ENCODE measurements at places on chromosomes 1 and 21.

GRCh38 chr1:214569357-214570004 is 18.1 kb upstream of the PTPN14 start:
- DNase-seq = no peak

GRCh38 chr1:241551759-241552638 is 19.8 kb downstream of the KMO start:
- DNase-seq = no peak

GRCh38 chr1:207898260-207898659 is 12.7 kb downstream of the CD34 start:
- DNase-seq = no peak

DNA sequence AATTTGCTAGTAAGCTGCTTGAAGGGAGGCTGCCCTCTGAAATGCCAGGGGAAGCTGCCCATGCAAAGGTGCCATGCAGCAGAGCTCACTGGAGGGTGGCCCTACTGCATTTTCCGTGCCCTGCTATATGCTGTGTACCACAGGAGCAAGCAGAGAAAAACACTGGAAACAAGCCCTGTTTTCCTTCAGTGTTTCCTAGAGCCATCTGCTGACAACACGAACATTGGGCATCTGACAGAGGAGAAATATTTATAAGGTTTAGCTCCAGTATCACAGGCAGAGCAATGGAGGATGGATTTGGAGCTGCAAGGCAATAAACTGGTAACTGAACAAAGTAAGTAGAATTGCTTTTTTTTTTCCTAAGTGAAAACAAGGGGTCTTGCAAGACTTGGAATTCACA is 198.4 kb downstream of the USP25 start:
- DNase-seq = no peak

DNA sequence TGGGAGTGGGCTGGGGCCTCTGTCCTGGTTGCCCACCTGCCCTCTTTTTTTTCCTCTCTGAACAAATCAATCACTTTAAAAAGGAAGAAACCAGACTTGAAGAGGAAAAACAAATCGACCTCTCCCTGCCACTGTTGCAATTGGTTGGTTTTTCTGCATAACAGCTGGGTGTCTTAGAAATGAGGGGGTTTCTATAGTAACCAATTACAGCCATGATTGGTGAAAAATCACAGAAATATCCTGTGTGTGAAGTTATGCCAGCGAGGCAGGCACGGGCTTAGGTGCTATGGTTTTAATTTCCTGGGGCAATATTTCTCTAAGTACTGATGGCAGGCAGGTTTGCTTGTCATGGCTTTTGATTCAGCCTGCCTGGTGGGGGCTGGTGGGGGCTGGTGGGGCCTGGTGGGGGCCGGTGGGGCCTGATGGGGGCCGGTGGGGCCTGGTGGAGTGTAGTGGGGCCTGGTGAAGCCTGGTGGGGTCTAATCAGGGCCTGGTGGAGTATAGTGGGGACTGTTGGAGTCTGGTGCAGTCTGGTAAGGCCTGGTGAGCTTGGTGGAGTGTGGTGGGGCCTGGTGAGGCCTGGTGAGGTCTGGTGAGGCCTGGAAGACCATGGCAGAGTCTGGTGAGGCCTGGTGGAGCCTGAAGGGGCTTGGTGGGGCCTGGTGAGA is 54.6 kb downstream of the AJAP1 start:
- no peak for DNase-seq

- DNase-seq = no peak
Measured at GRCh38 chr21:28959367-28960099, 33.1 kb downstream of the LTN1 start.

DNA sequence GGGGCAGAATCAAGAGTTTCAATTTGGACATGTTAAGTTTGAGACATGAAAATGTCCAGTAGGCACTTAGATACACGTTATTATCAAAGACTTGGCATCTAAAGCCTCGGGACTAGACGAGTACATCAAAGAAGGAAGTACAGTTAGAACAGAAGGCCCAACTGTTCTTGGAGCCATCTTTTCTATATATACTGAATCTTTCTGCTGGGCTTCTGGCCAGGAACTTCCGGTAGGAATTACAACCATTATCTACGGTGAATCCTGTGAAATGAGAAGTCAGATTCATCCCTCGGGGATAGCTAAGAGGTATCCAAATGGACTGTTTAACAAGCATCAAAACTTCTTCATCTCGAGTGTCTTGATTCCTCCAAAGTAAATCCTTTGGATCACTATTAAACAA is 34.4 kb upstream of the NRDC start:
- DNase-seq = no peak

DNA sequence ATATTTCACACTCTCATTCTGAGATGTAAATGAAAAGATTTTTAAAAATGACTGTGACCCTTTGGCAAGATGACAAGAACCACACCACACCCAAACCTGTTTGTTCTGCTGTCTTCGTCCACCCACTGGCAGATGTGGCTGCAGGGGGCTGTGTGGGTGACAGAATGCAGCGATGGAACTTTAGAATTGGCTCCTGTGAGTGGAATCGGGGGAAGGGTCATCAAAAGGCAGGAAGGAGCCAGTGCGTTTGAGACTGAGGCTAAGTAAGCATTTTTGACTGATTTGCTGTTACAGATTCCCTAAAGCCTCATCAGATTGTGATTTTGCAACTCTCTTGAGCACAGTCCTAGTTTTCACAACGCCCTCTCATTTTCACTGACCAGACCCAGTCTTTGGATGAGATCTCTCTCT is 111.2 kb upstream of the ADGRL2 start:
- DNase-seq = no peak

GRCh38 chr1:216448011-216448510 is 24.8 kb upstream of the USH2A start:
- no peak for DNase-seq

- no peak for DNase-seq
Measured at GRCh38 chr1:194598098-194598497, 1411.7 kb upstream of the B3GALT2 start.

- no peak for DNase-seq
Measured at GRCh38 chr1:30788580-30789387, 31.2 kb upstream of the LAPTM5 start.

DNA sequence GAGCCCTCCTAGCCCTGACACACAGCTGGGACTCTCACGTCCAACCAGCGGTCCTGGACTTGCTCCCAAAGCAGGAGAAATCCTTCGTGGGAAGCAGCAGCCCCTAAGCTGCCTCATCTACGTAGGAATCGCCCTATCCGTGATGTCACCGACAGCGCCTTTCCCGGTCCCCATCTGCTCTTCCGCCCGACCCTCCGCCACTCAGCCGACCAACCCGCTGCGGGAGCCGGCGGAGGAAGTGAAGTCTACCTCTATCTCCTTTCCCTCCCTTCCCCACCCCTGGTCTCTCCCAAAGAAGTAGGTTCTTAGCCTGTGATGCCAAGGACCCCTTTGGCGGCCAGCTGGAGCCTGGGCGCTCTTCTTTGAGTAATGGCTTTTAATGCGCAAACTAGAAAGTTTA is 272.1 kb downstream of the FAM72C start:
- DNase-seq = no peak

DNA sequence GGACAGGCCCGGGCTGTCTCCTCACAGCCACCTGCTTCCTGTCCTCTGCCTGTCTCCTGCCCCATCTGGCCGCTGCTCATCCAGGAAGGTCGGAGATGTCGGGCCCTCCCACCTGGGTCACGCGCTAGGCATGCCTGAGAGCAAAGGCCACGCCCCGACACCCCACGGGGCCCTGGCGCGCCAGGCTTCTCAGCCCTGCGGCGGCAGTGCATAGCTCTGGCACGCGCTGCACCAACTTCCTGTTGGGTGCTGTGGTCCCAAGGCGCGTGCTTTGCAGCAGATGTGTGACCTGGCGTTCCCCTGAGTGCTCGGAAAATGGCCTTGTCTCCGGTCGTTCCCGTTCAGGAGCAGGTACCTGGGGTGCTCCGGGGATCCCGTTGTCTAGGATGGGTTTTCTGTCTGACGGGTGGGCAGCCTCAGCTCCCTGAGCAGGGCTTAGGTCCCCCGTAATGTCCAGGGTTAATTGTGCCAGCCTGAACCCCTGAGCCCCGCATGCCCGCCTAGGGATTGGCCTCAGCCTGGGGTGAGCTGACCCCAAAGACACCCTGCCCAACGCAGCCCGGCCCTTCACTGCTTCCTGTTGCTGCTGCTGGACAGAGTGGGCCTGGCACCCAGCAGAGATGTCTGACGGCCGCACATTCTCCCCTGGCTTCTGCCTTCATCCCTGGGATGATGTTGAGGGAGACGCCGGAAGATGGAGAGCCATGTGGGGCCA is 19.4 kb upstream of the KCNAB2 start:
- DNase-seq = peak; percentile 80

DNA sequence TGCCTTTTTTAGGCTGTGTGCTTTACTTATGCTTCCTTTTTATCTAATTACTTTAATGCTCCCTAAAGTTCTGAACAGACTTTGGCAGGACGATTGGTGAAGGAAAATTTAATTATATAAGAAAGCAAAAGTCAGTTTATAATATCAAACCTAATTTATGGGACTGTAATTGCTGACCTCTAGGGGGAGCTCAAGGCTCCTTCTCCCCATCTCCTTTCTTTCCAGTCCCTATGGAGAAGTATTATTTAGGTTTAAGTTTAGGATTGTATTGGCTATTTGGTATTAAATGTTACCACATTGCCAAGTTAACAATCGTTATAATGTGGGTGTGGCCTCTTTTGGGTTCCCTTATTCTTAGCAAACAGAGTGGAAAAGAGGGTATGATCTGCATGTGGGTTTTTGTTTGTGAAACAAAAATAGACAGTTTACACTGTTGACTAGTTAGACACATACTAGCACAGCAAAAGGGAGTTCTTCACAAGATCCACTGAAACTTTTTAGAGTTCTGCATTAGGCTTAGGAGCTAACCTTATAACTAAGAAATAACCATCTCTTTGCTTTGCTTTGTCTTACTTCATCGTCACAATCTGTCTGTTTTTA is 48.2 kb upstream of the TNFSF4 start:
- no peak for DNase-seq

GRCh38 chr1:59075021-59075420 is 221.9 kb upstream of the FGGY start:
- DNase-seq = no peak

DNA sequence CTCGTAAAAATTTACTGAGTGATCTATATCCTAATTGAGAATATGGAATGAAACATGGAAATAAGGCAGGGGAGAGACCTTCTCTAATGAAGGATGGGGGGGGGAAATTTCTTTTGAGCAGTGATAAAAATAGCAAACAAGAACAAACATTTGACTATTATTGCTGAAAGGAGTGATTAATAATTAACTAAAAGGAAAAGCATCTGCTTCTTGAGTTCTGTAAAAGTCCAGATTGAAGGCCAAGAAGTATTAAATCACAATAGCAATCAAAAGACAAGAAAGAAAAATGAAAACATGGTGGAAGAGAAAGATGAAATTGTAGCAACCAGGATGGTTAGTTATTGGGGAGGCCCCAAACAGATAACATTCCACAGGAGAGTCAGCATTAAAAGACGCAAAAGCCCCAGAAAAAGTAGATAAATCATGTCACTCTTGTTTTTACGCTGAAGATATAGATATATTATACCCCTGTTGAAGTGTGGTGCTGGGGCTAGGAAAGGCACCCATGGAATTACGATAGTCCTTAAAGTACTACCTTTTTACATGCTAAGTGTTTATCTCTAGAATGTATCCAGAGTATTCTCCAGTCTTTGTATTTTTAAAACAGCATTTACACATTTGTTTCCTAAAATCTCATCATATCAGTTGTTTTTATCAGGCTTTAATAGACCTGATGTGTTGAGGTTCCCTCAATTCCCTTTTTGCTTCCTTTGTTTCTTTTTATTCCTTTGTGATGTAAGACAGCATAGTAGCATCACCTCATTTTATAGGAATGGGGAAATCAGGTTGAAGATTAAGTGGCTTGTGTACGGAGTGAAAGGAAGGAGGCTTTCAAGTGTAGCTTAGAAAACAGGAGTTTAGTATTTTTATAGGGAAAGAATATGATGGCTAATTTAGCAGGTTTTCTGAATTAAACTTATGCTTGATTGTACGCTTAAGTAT is 28.9 kb downstream of the DISP1 start:
- no peak for DNase-seq

DNA sequence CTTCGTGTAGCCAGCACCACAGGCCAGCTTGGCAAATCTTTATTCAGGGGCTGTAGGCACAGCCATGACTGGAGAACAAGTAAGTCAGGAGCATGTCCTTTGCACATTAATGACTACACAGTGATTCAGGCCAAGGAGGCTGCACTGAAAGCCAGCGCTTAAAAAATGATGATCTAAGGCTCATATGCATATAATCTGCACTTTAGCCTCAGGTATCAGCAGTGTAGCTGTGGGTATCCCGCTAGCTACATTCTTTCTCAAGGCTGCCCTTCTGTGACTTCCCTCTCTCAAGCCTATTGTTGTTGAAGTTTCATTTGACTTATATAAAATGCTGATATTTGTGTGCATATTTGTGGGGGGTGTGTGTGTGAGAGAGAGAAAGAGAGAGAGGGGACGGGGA is 62.6 kb upstream of the RGL1 start:
- DNase-seq = no peak

- no peak for DNase-seq
Measured at GRCh38 chr1:21955501-21956281, 18.6 kb upstream of the HSPG2 start.

DNA sequence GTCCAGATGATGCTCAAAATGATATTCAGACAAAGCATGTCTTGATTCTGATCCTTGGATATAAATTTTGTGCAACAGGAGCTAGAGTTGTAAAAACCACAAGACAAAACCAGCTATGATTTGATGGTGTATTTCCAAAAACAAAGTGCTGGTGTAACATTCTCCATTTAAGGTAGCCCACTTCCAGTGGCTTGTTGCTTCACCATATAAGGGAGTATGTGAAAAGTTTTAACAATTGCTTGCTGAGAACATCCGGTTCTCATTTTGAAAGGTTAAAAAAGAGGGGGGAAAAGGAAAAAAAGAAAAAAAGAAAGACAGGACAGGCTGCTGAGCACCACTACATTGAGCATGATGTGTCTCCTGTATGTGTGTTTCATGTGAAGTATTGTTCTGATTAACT is 123.6 kb downstream of the MACF1 start:
- no peak for DNase-seq

DNA sequence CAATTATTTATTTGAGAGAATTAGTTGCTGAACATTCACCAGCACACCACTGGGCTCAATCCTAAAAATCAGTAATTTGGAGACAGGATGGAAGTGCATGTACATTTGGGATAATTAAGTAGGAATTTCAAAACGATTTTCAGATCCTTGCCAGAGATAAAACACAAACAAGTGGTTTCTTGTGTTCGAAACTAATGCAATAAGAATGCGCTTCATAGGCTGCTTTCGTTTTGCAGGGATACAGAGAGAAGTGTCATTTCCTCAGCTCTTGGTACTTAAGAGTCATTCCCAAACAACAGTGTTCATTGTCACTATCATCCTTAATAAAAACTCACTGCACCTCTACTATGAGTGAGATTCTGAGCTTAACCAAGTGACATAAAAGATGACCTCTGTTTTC is 20.6 kb upstream of the USP24 start:
- no peak for DNase-seq

DNA sequence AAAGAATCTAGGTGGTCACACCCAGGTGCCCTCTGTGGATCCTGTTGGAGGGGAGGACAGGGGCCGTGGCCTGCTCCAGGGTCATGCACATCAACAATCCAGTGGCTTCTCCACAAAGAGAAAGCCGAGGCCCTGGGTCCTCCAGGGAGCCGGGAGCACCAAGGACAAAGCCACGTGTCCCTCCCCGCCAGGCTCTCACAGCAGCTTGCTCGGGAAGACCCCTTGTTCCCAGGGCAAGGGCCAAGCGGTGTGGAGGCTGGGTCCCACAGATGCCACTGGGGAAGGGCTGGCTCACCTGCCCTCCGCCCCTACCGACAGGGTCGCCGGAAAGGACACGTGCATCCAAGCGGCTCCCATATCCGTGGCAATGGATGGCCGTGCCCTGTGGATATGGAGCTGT is 192.9 kb upstream of the VAMP3 start:
- no peak for DNase-seq

- DNase-seq = no peak
Measured at GRCh38 chr1:82466416-82466815, 665.7 kb downstream of the ADGRL2 start.

Measured in GM12891 (cell line).